ENCODE measurements at places on chromosomes 7 and 10.

- no peak for DNase-seq
Observed at GRCh38 chr10:436911-437665, 252.4 kb downstream of the DIP2C start.

DNA sequence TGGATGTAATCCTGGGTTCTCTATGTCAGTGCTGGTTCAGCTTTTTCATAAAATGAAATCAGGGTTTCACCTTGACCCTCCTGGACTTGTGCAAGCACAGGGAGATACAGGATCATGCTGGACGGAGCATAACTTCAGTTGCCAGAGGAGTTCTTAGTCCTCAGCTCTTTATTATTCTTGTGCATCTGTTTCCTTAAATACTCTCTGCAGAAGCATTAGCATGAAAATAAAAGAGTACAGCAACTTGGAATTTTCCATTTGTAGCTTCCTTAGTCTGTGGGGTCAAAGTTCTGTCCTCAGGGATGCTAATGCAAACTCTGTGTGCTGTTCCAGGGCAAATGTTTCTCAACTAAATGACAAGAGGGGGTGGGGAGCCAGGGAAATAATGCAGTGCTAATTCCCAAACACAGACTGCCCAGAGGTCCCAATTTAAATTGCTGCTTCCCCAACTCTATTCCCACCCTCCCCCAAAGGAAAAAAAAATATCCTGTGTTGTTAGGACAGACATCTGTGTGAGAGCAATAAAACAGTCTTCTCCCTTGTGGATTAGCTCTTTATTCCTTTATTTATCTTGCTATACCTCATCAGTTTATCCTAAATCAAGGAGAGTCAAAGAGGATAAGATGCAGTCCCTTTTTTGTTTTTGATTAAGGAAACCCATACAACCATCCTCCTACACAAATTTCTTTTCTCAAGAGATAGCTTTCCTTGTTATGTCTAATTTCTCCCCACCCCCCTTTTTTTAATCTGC, 905.0 kb downstream of the LRMDA start:
- no peak for DNase-seq

- no peak for DNase-seq
Observed at GRCh38 chr7:139808427-139808826, 20.6 kb upstream of the TBXAS1 start.

- peak; percentile 21 for DNase-seq
Observed at GRCh38 chr7:44112231-44112996, 8.3 kb downstream of the AEBP1 start.

- no peak for DNase-seq
Observed at GRCh38 chr10:86732771-86733170, 23.6 kb upstream of the BMPR1A start.

GRCh38 chr7:137091396-137091795, 222.9 kb downstream of the CHRM2 start:
- no peak for DNase-seq

DNA sequence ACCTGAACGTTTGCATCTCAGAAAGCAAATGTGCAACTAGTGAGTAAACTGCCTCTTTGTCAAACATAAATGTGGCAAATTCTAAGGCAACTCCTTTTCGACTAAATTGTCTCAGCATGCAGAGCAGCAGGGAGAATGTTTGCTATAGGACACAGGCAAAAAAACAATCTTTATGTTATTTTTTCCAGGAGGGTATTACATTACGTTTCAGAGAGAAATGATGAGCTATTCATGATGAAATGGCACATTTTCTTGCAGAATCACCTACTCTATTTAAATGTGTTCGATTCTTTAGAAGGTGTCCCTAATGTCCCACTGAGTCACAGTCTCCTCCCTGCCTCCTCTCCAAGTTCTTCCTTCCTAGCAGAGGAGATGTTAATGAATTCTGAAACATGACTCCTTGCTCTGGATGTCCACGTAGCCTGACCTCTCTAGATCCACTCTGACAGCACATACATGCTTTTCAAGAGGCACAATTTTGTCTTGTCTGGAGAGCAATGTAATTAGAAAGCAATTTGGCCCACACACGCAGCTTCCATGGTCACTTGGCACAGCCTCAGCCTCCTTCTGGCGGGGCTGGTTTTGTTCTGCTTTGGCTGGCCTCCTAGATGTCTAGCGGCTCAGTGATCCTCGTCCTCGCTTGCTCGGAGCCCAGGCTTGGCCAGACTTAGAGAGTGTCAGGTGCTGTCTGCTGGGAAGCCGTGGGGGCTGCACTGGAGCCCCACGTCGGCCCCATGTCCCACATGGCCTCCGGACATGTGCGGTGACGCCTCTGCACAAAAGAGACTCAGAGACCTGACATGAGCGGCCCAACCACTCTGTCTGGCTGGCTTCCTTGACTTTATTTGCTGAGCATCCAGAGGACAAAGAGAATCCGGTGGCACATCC, 125.7 kb upstream of the ZNF438 start:
- no peak for DNase-seq

DNA sequence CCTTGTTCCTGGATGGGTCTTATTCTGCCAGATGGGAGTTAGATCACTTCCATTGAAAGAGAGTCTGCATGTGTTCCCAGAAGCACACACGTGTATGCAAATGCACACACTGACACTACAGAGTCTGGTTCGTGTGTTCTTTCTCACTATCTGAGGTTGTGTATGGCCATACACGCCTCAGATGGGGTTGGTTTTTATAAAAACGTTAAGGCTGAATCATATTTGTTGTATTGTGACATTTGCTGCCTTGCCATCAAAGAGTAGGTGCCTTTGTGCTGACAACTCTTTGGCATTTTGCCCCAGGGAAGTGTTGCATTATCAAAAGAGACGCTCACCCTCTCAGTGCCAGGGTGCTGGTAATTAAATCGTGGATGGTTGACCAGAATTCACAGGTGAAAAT, 37.7 kb upstream of the HDAC9 start:
- DNase-seq: no peak

GRCh38 chr10:104253106-104253505, 1.6 kb upstream of the GSTO1 start:
- DNase-seq: no peak

GRCh38 chr7:30594048-30594539, 584 bp upstream of the GARS1 start:
- no peak for DNase-seq

- DNase-seq: no peak
Observed at GRCh38 chr10:122494173-122494820, 32.9 kb downstream of the HTRA1 start.

- no peak for DNase-seq
Observed at GRCh38 chr10:121065330-121065729, 214.2 kb downstream of the WDR11 start.

DNA sequence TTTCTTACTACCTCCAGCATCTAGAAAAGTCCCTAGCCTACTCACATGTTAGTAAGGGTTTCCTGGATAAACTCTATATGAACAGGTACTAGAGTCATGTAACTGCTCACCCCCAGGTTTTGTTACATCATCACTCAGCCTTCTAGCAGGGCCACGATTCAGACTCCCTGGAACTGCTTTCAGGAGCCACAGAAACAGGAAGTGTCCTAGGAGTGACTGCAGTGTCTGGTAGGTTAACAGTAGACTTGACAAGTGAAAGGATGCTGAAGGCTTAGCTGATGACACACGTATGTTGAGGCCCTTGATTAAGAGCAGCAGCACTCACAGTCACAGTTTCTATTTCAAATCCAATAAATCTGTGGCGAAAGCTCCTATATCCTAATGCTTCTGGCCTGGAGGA, 101.2 kb downstream of the DNMBP start:
- no peak for DNase-seq

- no peak for DNase-seq
Observed at GRCh38 chr7:150856303-150857275, 4.3 kb downstream of the AOC1 start.

DNA sequence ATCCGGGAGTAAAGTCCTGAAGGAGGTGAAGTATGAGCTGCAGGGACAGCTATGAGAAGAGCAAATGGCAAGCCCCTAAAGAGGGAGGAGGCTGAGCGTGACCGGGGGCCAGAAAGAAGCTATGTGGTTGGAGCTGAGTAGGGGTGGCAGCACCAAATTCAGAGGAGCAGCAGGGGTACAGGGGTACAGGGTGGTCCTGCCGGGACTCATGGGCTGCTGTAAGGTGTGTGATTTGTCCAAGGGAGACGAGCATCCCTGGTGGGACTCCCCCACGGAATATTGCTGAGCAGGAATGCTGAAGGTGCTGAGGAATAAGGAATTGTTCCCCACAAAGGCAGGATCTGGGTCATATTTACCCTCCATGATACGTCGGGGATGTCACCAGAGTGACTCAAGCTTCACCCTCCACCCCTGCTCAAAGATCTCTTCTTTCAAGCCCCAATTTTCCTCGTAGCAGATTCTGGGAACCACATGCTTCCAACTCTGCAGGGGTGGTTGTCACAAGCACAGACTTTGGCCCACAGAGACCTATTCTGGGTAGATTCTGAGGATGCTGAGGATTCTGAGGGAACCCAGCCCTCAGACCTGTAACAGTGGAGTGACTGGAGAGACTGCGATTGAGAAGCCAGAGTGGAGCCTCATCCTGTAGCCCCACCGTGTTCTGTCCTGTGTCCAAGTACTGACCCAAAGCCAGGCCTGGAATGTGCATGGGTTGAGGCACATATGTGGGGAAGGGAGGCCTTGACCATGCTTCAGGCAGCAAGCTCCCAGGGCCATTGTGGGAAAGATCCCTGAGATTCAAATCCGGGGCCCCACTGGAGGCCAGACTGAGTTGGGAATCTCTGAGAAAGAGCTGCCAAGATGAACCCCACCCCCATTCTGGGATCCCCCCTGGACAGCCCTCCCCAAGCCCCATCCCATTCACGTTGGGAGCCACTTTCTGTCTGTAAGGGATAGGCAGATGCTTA, 4.2 kb downstream of the SFTPD start:
- DNase-seq: no peak

- no peak for DNase-seq
Observed at GRCh38 chr7:156778668-156779067, 114.3 kb downstream of the LMBR1 start.

- DNase-seq: peak; percentile 56
Observed at GRCh38 chr7:80825499-80825898, 93.4 kb downstream of the SEMA3C start.

- DNase-seq: no peak
Observed at GRCh38 chr7:141287936-141288335, 214.1 kb downstream of the TMEM178B start.

- no peak for DNase-seq
Observed at GRCh38 chr10:113882240-113882639, 27.8 kb downstream of the NHLRC2 start.

- DNase-seq: no peak
Observed at GRCh38 chr10:42836096-42836495, 53.5 kb downstream of the BMS1 start.

GRCh38 chr10:133235265-133235855, 2.3 kb upstream of the VENTX start:
- no peak for DNase-seq

DNA sequence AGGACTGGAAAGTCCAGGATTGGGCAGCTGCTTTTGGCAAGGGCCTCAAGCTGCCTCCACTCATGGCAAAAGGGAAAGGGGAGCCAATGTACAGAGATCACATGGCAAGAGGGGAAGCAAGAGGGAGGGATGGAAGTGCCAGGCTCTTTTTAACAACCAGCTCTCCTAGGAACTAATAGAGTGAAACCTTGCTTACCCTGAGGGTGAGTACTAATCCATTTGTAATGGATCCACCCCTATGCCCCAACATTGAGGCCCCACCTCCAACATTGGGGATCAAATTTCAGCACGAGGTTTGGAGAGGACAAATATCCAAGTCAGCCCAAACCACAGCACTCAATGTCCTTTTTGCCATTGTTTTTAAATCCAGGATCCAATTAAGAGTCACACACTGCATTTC, 12.5 kb downstream of the HABP2 start:
- no peak for DNase-seq

GRCh38 chr7:946256-946996, 8.1 kb downstream of the ADAP1 start:
- no peak for DNase-seq

DNA sequence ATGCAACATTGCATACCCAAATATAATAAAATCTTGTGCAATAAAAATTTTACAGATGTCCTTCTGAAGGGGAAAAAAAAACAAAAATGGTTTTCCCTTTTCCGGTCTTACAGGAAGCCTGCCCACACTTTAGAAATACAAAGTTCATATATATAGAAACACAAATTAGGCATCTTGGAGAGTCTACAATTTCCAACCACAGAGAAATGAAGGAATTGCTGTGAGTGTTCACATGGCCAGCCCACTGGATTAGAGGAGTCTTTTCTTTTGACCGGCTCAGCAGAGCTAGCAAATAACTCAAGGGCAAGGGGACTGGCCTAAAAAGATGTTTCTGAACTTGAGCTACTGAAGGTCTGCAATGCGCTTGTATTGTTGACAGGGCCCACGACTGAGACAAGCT, 92.4 kb downstream of the GLI3 start:
- no peak for DNase-seq

DNA sequence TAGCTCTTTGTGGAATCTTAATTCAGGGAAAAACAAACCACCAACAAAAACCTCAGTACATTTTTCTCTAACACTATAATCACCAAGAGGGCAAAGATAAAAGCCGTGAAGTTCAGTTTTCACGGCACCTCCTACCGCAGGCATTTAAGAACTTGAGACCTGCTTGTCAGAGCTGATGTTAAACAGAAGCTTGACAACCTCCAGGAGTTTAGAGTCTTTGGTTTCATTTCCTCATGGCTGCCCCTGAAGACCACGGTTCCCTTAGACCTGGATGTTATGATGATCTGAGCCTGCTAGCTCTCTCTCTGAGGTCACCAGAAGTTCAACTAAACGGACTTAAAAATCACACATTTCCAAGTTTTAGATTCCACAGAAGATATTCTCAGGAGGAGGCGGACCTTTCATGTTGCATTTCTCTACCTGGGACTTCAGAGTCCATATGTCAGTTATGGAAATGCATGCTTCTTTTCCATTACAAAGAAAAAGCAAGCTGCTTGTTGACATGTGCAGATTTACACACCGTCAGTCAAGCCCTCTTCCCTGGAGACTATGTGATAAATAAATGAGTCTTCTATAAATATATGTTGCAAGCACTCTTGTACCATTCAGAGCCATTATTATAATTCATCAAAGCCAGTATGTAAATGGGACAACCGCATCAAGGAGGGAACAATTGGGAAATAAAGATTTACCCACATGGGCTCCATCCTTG, 258.0 kb downstream of the GFRA1 start:
- DNase-seq: no peak

- no peak for DNase-seq
Observed at GRCh38 chr7:134203186-134203889, 76.2 kb downstream of the LRGUK start.

DNA sequence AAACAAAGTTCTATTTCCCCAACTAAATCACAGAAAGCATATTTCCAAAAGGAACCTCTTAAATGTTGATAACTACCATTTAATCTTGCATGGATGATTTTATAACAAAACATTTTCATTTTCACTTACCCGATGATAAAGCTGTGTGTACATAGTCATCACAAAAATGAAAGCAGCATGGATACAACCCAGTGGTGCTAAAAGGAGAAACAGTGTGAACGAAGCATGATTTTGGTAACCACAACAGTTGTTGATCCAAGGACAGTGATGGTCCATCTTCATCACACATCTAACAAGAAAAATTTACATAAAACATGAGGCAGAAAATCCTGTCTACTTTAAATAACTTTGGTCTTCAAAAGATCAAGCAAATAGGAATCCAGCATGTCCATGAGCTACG, 4.7 kb downstream of the ZDHHC6 start:
- no peak for DNase-seq

GRCh38 chr7:37604078-37604477, 79.5 kb upstream of the GPR141 start:
- DNase-seq: no peak
